ENCODE measurements at places on chromosomes 2 and 18. TPM values are rescaled to one million over a fixed set of nuclear protein-coding genes. Genes with fewer than 3 reads are reported as not detected.

DNA sequence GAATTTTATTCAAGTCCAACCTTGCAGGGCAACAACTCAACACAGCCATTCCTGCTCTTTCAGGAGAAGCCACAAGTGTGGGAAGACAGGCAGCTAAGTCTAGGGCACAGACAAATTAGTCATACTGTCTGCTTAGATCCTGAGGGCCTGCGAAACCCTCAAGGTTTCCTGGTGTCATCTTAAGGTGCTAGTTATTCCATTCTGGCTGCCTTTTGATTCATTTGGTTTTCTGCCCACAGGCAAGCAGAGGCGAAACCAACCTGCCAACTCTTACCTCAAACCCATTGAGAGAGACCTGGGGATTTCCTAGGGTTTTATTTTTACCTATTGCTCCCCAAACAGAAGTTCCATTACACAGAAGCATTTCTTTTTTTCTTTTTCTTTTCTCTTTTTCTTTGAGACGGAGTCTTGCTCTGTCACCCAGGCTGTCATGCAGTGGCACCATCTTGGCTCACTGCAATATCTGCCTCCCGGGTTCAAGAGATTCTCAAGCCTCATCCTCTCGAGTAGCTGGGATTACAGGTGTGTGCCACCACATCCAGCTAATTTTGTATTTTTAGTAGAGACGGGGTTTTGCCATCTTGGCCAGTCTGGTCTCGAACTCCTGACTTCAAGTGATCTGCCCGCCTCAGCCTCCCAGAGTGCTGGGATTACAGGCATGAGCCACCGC is 23.7 kb upstream of the SCYGR1 start:
- DNase-seq: no peak

DNA sequence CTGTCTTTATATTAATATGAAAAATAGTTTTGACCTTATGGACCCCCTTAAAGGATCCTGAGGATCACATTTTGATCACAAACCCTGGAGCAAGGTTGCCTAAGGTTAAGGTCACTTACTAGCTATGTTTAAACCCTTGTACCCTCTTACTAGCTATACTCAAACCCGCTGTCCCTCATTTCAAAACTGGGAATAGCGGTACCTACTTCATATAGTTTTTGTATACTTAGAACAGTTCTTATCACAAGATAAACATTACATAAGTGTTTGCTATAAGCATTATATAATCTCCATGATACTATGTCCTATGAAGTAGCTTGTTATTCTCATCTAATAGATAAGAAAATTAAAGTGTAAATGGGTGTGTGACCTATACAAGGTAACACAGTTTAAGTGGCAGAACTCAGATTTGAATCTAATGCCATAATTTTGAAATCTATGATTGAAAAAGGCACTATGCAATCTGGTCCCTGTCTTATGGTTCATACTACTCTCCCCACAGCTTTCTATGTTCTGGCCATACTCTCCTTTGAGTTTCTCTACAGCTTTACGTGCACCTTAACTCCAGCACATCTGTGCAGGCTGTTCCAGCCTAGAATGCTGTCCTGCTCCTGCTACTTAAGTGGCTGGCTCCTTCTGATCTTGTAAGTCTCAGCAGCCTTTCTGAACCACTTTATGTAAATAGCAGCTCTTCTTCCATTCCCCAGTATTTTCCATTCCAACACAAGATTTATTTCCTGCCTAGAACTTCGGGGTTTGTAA is 30.4 kb downstream of the HYCC2 start:
- no peak for DNase-seq

GRCh38 chr2:76157531-76157930 is 446.8 kb upstream of the GCFC2 start:
- DNase-seq: no peak

GRCh38 chr2:11388262-11389051 is 44.0 kb upstream of the ROCK2 start:
- no peak for DNase-seq

DNA sequence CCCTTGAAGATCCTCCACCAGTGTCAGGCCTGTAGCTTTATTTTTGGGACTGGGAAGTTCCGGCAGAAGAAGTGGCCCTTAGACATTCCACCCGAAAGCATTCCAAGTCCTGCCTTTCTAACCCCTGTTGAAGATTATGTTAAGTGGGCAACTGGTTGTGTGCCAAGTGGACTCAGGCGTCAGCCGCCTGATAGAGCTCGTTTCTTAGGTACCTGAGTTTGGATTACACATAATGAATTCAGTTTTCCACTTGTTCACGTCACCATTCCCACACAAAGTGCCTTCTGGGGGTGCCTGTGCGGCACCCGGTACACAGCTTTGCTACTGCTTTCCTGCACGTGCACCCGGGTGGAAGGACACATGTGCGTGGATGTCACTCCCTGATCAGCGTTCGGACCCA is 156.5 kb downstream of the PTGR3 start:
- no peak for DNase-seq

GRCh38 chr2:107108556-107108955 is 222.6 kb upstream of the ST6GAL2 start:
- DNase-seq: no peak

Gene PTPRN
- polyA plus RNA-seq: not detected
